Large intestine (tissue), 12 donors: ENCODE measurements at places on chromosomes 4 and X. TPM values are rescaled to one million over a fixed set of nuclear protein-coding genes. Genes with fewer than 3 reads are reported as not detected.

GRCh38 chrX:140821280-140821679 lies 111.7 kb downstream of the LINC00632 start:
- no peak for DNase-seq
- no peak overlapping the region for H3K27ac ChIP-seq
- no peaks in the 10 kb centered on the region for H3K27me3 ChIP-seq
- H3K36me3 ChIP-seq, result no peaks in the 10 kb centered on the region

Gene RAB33A
- polyA plus RNA-seq, result 1.7 TPM

Gene RAPGEF2
- 43.4 TPM for polyA plus RNA-seq

- no peaks in the 10 kb centered on the region for H3K27me3 ChIP-seq
- DNase-seq, result no peak
- no peak overlapping the region for H3K4me3 ChIP-seq
Measured at GRCh38 chr4:152961773-152962115, 25.6 kb downstream of the FHDC1 start.

Gene ODAPH
- not detected for polyA plus RNA-seq
